Endodermal cell (in vitro differentiated cells): ENCODE measurements at places on chromosomes 12 and 14.

GRCh38 chr14:59018978-59019377 lies 169.5 kb upstream of the DAAM1 start:
- DNase-seq: peak; percentile 76

DNA sequence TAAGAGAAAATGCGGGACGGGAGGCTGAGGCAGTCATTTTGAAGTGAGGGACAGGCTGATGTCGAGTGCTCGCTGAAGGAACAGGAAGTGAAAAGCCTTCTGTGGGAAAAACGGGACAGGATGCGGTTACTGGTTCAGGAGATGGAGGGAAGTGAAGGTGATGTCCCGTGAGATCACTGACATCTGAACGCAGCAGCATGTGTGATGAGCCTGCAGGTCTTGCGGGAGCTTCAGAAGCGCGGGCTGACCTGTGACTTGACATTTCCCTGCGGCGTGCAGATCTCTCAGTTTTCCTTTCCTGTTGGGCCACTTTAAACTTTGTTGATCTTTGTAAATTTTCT lies 77.8 kb downstream of the DDX51 start:
- DNase-seq: no peak

DNA sequence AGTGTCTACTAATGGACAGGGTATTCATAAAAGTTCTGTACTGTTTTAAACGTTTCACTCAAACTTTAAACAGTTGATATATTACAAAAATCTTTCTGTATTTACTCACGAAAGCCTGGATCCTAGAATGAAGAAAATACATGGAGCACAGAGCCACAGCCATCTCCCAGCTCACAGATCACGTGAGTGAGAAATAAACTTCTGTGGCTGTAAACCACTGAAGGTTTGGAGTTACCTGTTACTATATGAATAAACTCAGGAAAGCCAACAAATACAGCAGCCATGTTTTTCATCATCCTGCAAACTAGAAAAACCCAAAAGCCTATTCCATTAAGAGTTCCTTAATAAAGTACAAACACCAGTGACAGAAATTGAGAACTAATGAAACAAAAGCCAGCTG lies 867 bp upstream of the TDG start:
- DNase-seq: no peak

DNA sequence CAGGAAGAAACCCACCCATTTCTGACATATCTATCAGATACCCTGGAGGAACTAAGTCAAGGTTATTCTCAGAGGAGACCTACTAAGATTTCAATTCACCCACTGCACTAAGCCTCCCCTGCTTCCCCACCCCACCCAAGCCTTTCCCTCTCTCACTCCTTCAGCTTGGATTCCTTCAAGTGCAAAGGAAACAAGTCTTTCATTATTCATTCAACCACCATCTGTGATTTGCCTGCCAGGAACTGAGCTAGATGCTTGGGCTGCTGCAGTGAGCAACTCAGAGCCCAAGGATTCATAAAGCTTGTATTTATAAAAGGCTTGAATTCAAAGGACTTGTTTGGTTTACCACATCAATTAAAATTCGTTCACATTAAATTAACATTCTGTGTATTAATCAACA lies 161.3 kb downstream of the GXYLT1 start:
- peak; percentile 58 for DNase-seq

GRCh38 chr12:31406345-31406744 lies 80.4 kb upstream of the SINHCAF start:
- DNase-seq: no peak

DNA sequence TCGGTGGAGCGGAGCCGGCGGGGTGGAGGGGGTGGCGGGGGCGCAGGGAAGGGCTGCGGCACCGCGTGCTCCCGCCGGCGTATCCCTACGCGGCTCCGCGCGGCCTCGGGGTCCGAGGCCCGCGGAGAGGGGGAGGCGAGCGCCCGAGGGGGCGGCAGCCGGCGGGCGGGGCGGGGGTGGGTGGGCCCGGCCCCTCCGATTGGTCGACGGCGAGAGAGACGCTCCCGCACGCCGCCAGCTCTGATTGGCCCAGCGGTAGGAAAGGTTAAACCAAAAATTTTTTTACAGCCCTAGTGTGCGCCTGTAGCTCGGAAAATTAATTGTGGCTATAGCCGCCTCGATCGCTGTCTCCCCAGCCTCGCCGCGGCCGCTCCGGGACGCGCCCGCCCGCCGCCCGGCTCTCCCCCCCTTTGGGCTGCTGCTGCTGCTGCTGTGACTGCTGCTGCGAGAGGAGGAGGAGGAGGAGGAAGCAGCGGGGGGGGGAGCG lies at the start of gene FOXG1:
Gene FOXG1, plus strand, starts transcription at position 319 of the 487 bp plus-strand sequence. CDS start 493 bp downstream, outside the sequence.
- DNase-seq: peak; percentile 89

GRCh38 chr14:42806909-42807315 lies 1200.2 kb downstream of the LRFN5 start:
- no peak for DNase-seq

GRCh38 chr14:20580242-20580641 lies 7.6 kb downstream of the RNASE11 start:
- no peak for DNase-seq

GRCh38 chr14:50780393-50780792 lies 50.6 kb downstream of the NIN start:
- no peak for DNase-seq

DNA sequence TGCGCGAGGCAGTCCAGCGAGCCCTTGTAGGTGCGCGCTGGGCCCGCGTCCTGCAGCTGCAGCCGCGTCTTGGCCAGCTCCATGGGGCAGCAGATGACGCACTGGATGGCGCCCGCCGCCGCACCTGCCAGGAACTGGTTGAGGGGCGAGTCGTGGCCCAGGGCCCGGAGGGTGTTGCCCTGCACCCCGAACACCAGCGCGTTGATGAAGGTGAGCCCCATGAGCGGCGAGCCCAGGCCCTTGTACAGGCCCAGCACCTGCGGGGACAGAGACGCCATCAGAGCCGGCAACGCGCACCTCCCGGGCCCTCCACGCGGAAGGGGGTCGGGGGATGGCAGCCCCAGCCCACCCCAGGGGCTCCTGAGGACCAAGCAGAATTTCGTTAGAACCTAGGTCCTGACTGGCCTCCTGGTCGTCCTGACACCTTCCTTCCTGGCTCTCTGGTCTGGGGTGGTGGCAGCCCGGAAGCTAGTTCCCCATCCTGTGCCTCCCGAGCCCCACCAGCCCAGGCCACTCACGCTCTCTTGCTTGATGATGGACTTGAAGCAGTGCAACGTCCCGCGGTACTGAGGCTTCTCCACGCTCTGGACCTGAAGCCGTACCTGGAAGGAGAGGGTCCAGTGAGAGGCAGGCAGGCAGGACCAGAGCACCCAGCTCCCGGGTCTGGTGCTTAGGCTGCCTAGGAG lies 13.3 kb downstream of the SLC25A29 start:
- peak; percentile 44 for DNase-seq

- DNase-seq: no peak
Observed at GRCh38 chr12:109947521-109947920, 47.4 kb downstream of the TCHP start.

DNA sequence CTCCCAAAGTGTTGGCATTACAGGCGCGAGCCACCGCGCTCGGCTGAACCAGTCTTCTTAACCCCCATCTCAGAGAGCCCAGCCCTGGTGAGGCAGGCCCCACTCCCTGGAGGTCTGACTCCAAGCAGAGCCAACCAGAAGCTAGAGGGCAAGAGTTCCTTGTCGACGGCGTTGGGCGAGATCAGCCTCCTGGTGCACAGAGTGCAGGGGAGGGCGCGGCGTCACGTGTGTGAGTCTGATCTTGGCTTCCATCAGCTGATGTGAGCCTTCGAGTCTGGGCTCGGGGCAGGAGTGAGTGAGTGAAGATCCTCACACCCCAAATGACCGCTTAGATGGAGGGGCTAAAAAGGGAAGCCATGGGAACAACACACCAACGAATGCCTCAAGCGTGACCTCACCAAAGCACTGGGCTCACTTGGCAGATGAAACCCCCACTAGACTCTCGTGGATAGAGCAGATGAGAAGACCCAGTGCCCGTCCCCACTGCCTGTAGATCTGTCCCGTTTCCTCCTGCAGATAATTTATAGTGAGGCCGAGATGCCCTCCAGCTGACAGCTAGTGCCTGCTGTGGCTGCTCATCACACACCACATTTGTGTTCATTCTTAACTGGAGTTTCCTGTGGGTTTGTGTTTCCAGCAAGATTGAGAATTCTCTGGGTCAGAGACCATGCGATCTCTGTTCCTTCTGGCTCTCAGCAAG lies 28.6 kb upstream of the ADGRD1 start:
- DNase-seq: no peak
